ENCODE measurements at places on chromosomes 3 and 15. TPM values are rescaled to one million over a fixed set of nuclear protein-coding genes. Genes with fewer than 3 reads are reported as not detected.

Gene CPN2
- not detected for total RNA-seq

Gene COLQ
- 0.45 TPM for total RNA-seq

Gene C2CD4B
- 0.07 TPM for total RNA-seq

Gene NR1I2
- total RNA-seq = not detected

Gene FEZF2
- total RNA-seq = not detected

Gene A4GNT
- total RNA-seq = not detected

Gene CHRM5
- 0.02 TPM for total RNA-seq

Gene CFAP91
- 0.40 TPM for total RNA-seq

Gene RASL12
- total RNA-seq = 0.10 TPM

Gene FAM3D
- not detected for total RNA-seq

Gene SNUPN
- total RNA-seq = 34.6 TPM

Gene DPPA4
- total RNA-seq = not detected

Gene HRH1
- 8.0 TPM for total RNA-seq

Gene WDR49
- total RNA-seq = not detected

Gene KLF15
- total RNA-seq = 0.08 TPM

Gene TNNC1
- 1.2 TPM for total RNA-seq

Gene EFCC1
- 0.03 TPM for total RNA-seq

Gene WDR93
- 0.13 TPM for total RNA-seq

Gene C3orf80
- 2.1 TPM for total RNA-seq

Gene LNP1
- 0.77 TPM for total RNA-seq

All from A549 treated with CORT108297 at 1 μM for 4 hours (cell line).